Effector CD4-positive, alpha-beta T cell (primary cell): ENCODE measurements at places on chromosomes 4 and X.
A peak's percentile ranks its signal among the peaks of the same experiment; 100 is the strongest.

DNA sequence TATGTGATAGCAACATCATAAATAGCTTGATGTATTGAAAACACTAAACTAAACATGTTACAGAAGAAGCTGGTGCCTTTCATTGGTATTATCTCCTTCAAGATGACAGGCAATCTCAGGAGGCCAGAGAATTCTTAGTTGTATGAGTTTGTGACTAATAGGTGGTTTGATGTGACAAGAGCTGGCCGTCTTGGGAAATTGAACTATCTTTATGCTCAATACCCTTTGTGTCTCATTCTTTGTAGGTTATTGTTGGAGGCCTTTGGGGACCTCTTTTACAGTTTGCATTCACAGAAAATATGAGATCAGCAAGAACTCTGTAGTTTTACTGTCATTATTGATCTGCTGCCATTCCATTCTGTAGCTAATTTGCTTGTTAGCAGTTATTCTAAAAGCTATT is 659.2 kb upstream of the PITX2 start:
- DNase-seq = no peak

- DNase-seq = no peak
Measured at GRCh38 chr4:95545546-95545945, 3.2 kb downstream of the UNC5C start.

GRCh38 chr4:138741766-138742377 is 273.7 kb upstream of the NOCT start:
- DNase-seq = no peak

- no peak for DNase-seq
Measured at GRCh38 chr4:709348-709747, 3.7 kb downstream of the PCGF3 start.

DNA sequence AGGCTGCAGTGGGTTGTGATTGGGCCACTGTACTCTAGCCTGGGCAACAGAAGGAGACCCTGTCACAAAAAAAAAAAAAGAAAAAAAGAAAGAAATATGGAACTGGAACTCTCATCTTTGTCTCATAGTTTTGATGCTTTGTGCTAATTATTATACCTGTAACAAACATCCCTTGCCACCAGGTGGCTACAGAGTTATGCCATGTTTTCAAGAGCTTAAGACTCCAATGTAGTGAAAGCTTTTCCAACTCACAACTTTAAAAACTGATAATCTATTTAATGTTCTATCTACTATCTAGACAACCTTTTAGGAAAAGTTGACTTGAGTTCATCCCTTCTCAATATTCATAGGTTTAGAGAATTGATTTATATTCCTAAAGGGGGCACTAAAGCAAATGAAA is 42.4 kb downstream of the HTR2C start:
- DNase-seq = no peak

GRCh38 chr4:125084608-125085007 is 230.1 kb upstream of the FAT4 start:
- DNase-seq = no peak

DNA sequence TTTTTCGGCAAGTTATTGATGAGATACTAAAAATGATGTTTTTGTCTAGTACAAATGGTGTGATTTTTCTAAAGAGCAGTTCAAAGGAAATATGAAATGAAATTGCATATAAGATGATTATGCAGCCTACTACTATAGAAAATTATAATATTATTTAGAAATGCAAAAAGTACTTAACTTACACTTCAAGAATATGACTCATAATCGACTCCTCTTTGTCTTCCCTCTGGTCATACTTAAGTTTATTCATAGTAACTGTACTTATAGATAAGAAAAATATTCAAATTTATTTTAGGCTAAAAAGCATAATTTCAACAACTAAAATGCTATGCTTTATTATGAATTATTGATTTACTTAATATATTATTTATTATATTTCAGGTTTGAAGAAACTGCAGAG is 33.2 kb downstream of the CEP44 start:
- no peak for DNase-seq

GRCh38 chr4:166045457-166045856 is 172.4 kb downstream of the TLL1 start:
- DNase-seq = no peak

- DNase-seq = no peak
Measured at GRCh38 chrX:98357146-98357545, 1473.4 kb downstream of the RPA4 start.

DNA sequence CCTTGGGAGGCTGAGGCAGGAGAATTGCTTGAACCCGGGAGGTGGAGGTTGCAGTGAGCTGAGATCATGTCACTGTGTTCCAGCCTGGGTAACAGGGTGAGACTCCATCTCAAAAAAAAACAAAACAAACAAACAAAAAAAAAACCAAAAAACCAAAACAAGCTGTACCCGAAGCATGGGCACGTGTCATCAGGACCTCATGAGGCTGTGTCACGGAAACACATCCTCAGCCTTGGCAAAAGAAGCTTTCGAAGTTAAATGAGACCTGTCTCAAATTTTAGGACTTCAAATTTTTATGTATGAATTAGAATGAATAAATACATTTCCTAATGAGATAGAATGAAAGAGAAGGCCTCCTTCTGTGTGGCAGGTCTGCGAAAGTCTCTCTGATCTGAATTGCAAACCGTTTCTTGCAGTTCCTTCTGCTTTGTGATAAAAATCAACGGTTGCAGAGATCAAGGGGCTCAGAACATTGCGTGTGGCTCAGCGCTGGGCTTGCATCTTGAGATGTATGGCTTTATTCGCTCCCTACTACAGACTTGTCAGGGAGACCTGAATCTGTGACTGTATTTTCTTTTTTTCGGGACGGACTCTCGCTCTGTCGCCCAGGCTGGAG is 19.5 kb upstream of the CRLF2 start:
- no peak for DNase-seq

DNA sequence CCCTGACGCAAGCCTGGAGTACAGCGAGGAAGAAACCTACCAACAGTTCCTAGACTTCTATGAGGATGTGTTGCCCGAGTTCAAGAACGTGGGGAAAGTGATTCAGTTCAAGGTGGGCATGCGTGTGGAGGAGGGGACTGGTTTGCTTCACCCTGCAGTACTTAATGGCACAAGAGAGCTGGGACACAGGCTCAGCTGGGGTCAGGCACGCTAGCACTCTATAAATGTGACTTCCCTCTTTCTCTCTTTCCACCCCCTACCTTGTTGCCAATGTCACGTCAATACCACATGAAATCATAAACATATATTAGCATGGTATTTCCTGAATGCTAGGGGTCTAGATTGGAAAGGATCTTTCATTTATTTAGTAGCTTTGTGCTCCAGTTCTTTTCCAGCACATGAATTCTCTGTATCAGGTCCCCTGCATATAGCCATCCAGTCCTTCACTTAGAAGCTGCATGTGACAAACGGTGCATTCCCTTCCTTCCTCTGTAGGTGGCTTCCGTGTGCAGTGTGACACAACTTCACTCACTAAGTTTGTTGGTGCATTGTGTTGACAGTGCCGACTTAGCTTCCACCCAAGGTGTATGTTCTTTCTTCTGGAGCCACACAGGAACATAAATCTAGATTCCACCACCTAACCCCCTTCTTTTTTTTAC is 25.6 kb downstream of the ZRSR2 start:
- DNase-seq = peak; percentile 11

DNA sequence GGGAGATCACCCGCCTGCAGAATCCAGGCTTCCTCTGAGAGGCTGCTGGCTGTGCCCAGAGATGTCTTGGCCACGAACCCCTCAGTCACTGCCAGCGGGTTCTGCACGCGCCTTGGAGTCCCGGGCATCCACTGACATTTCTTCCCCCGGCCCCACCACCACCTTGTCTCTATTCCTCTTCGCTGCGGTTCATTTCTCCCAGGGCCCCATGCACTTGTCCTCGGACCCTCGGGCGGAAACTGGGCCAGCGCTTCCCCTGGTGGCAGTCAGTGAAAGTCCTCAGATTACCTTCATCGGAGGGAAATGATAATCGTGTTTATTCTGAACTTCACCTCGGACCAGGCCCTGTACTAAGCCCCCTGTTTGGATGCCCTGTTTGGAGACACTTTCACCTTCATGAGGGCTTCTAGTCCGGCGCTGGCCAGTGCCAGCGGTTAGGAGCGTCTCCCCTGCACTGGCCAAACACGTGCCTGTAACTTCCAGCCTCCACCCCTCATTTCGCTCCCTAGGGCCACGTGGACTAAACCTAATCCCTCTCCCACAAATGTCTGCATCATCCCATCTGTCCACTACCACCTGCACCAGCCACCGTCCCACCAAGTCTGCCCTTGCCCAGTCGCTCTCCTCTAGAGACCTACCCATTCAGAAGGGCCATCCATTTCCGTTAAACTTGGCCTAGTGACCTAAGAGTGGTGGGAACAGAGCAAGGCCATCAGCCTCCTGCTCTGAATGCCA is 82.0 kb downstream of the DCTD start:
- DNase-seq = no peak

DNA sequence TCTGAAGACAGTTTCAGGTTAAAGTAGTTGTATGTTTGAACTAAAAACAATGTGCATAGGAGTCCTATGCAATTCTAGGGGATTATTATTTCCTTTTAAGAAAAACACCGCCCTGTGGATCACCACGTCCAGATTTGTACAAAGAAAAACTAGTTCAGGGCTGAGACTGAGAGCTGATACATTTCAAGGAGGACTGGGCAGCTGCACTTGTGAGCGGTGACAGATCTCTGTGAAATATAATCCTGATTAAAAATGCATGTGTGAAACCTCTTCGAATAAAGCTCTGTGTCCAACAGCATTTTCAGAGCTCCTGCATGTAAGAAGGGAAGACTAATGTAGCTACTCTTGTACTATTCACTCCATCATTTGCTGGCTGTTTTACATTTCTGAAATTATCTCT is 365.8 kb upstream of the PITX2 start:
- no peak for DNase-seq
